ENCODE measurements at places on chromosomes 4 and X.

DNA sequence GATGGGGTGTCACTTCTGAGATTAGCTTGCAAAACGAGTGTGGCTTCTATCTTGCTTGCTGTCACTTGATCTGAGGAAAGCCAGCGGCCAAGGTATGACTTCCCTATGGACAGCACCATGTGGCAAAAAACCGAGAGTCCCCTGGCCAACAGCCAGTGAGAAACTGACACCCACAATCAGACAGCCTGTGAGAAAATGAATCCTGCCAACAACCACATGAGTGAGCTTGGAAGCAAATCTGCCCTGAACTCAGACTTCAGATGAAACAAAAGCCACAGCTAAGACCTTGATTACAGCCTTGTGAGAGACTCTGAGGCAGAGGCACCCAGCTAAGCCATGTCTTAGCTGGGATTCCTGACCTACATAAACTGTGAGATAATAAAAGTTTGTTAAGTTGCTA lies 45.5 kb downstream of the PPP1R2C start:
- DNase-seq = no peak

DNA sequence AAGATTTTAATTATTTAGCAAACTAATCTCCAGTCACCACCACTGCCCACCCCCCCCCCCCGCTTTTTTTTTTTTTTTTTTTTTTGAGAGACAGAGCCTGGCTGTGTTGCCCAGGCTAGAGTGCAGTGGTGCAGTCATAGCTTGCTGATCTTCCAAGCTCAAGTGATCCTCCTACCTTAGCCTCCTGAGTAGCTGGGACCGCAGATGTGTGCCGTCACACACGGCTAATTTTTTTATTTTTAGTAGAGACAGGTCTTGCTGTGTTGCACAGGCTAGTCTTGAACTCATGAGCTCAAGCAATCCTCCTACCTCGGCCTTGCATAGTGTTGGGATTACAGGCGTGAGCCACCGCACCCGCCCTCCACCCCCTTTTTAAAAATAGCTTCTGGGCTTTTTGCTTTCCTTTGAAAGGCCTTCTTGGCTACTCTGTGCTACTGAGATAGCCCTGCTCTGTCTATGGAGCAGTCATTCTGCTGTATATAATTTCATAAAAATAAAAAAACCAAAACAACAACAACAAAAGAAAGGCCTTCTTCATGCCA lies 18.7 kb downstream of the TXLNG start:
- DNase-seq = no peak

DNA sequence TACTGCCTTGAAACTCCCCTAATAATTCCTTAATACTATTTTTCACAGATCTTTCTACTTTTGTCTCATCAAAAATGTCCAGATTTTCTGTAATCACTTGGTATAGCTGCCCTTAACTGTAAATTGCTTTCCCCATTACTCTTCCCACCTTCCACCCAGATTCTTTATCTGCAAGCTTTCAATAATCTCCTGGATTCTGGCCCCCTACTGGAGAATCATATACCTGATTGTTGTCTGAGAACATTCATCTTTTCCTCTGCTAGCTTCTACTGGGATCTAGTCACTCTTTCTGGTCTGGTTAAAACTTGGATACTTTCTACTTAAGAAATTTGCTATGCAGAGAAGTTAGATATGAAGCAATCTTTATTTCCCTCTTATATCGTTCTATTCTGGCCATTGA lies 552.6 kb downstream of the PCDH19 start:
- DNase-seq = no peak

- no peak for DNase-seq
Observed at GRCh38 chr4:24956091-24956490, 43.2 kb upstream of the CCDC149 start.

GRCh38 chrX:74232859-74233258 lies 71.1 kb upstream of the ZCCHC13 start:
- no peak for DNase-seq

DNA sequence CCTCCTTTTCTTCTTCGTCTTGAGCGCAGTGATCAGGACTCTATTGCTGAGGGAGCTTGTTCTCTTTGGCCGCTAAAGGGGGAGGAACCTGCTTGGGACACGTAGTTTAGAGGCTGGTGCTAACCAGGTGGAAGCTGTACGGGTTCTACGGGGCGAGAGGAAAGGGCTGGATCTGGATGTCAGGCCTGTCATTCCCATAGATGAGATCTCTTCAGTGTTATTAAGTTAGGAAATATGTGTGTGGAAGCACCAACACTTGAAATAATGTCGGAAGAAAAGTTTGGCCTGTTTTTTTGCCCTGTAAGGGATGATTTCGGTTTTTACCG lies 643 bp downstream of the SRP72 start:
- DNase-seq = no peak
